ENCODE measurements at places on chromosomes 11 and 22.

GRCh38 chr22:38017272-38017920, 33.0 kb upstream of the SOX10 start:
- DNase-seq: no peak

- no peak for DNase-seq
Measured at GRCh38 chr11:64729851-64730382, 6.9 kb upstream of the NRXN2 start.

DNA sequence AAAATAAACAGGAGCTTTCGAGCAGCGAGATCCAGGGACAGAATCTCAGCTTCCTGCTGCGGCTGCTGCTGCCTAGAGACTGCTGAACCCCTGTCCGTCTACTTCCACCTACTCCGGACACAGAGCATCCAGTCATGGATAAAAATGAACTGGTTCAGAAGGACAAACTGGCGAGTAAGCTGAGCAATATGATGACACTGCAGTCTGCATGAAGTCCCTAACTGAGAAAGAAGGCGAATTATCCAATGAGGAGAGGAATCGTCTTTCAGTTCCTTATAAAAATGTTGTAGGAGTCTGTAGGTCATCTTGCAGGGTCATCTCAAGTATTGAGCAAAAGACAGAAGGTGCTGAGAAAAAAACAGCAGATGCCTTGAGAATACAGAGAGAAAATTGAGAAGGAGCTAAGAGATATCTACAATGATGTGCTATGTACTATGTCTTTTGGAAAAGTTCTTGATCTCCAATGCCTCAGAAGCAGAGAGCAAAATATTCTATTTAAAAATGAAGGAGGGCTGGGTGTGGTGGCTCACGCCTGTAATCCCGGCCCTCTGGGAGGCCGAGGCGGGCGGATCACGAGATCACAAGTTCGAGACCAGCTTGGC, 11.1 kb upstream of the MS4A2 start:
- DNase-seq: no peak

DNA sequence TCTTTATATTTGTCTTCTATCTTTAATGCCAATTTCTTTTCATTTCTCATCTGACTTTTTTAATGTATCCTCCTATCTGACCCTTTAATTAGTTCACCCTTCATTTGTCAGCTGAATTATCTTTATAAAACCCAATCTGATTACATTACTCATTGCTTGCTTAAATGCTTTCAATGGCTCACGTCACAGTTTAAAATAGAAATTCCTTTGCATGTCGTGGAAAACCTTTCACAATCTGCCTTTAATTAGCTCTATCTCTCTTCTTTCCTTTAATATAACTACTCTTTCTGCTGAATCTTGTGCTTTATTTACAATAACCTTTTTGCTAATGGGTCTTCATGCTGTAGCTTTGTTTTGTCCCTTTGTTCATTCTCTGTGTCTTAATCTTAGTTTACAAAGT, 125.7 kb downstream of the DYNC2H1 start:
- no peak for DNase-seq

DNA sequence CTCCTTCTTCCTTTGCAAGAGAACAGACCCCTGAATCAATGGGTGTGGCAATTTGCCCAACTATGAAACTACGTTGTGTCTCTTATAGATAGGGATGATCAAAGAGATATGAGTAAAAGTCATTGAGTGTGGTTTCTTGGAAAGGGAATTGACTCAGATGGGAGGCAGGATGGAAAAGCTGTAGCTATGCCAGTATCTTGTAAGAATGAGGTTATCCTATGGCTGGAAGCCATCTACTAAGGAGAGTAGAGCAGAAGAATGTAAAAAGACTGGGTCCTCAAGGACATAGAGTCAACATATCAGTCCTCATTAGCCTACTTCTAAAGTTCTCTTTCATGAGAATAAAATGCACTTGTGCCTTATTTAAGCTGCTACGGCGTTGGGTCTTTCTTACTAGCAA, 78.9 kb upstream of the POU2AF2 start:
- DNase-seq: no peak

DNA sequence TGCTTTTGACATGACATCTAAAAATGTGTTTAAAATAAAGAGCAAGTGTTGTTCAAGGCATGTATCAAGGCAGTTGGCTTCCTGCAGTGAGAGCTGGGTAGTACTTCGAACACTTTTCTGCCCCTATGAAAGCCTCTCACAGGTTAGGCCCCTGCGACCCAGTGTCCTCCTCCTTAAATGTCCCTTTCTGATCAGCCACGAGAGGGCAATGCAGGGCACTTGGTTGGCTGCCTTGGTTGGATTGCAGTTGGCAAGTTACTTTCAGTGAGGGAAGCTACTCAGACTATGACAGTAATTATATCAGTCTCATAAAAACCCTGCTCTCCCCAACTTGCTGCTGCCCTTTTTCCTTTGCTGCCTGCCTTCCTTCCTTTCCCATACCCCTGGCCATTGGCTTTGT, 743.8 kb downstream of the NTM start:
- DNase-seq: no peak

- DNase-seq: no peak
Measured at GRCh38 chr11:75714211-75714610, 3.4 kb upstream of the MOGAT2 start.

DNA sequence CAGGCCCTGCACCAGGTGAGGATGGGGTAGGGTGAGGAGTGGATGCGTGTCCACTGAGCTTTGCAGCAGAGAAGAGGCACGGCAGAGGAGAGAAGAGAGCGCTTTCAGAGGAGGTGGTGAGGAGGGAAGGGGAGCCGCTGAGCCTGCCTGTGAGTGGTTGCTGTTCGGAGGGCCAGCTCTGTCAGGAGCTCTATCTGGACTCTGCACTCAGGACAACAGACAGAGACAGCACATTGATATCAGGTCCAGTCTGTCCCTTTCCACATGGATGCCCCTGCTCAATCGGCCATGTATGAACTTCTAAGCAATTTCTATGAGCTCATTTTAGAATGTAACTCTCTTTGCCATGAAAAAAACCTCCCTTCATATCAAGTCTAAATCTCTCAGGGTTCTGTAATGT, 158.6 kb downstream of the KIRREL3 start:
- DNase-seq: no peak

GRCh38 chr11:17073370-17074027, 4.0 kb downstream of the RPS13 start:
- no peak for DNase-seq
